ENCODE measurements at places on chromosomes 13 and 19.

DNA sequence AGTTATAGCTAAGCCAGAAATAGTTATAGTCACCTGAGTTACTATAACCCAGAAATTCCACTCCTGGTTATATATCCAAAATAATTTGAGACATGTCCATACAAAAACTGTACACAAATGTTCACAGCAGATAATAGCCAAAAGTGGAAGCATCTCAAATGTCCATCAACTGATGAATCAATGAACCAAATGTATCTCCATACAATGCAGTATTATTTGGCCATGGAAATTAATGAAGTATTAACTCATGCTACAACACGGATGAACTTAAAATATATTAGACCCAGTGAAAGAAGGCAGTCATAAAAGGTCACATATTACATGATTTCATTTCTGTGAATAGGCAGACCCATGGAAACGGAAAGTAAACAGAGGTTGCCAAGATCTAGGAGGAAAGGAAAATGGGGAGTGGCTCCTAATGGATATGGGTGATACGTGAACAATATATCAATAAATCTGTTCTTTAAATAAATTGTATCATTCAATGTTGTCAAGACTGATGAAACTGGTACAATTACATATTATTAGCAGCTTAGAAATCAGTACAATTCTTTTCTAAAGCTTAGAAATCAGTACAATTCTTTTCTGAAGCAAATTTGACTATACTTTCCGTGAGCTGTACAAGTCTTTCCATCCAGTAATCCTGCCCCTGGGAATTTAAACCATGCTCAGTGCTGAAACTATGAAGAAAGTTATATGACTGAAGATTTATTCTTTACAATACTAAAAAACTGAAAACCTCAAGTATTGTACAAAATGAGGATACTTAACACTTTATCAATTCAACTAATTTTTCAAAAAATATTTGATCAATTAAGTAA is 47.0 kb upstream of the DIAPH3 start:
- no peak for DNase-seq

DNA sequence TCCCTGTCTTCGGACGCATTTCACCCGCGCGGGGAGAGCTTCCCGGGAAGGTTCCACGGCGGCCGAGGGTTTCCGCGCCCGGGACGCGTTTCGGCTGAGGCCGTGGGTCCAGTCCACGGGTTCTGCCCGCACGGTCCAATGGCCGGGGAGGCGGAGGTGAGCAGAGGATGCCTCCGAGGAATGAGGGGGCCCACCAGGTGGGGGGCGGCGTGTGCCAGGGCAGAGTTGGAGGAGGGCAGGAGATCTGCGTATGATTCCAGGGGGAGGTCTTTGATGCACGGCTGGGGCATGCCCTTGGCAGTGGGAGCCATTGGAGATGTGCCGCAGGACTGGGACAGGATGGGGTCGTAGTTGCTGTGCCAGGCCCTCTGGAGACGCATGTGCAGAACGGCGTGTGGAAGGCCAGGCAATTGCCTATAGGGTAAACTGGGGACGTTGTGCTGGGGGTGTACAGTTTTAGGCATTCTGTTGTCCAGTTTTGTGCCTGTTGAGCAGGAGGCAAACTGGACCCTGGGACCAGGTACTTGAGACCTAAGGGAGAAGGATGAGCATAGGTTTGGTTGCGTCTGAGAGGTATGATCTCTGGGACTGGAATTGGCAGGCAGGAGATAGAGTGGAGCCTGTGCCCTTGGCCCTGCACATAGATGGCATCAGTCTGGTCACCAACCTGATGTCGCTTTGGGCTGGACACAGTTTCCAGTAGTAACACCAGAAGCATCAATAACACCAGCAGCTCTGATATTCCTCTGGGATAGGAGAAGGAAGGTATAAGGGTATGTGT is 751 bp downstream of the ZNF584 start:
- peak; percentile 66 for DNase-seq

DNA sequence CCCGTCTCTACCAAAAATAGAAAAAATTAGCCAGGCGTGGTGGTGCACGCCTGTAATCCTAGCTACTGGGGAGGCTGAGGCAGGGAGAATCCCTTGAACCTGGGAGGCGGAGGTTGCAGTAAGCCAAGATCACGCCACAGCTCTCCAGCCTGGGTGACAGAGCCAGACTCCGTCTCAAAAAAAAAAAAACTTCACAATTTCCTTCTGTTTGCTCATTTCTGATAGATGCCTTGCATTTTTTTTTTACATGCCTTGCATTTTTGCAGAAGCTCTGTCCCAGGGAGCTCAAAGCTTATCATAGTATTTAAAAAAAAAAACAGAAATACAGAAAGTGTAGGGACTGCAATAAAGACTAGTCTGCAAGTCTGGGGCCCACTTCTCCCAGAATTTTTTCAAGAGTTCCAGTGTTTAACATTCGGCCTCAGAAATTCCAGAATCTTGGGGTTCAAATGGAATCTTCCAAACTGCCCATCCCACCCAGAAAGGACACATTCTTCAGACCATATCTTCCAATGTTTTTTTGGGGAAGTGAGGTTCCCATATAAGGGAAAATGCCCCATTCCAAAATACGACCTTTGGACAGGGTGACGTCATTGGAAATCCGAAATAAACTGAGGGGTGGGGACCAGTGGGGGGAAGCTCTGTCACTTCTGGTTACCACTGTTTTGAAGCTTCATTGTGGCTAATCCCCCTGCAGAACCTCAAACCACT is 17.2 kb upstream of the RAB8A start:
- DNase-seq = no peak

- DNase-seq = no peak
These were observed 81.8 kb downstream of the GPR12 start for GRCh38 chr13:26678796-26679195.

- peak; percentile 35 for DNase-seq
These were observed 555 bp downstream of the SCAF1 start for GRCh38 chr19:49642492-49643035.

DNA sequence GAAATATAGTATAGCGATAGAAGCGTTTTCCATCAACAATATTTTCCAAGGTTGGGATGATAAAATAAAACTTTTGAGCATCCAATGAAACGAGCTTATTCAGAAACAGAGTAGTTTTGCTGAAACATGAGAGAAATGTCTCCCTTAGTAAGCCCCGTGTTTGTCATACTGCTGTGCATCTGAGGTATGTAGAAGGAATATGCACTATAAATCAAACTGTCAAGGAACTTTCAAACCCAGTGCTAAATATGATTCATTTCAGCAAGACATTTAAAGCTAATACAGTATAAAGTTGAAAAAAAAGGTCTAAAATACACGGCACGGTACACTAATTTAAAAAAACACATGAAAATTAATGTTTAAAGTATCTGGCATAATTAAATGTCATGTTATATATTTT is 546.2 kb downstream of the SLITRK5 start:
- no peak for DNase-seq
